Activated naive CD4-positive, alpha-beta T cell treated with anti-CD3 and anti-CD28 coated beads for 36 hours (primary cell): ENCODE measurements at places on chromosomes 12 and 14. TPM values are rescaled to one million over a fixed set of nuclear protein-coding genes. Genes with fewer than 3 reads are reported as not detected.

The PTPRB gene
- not detected for total RNA-seq

The FAM222A gene
- total RNA-seq: 0.38 TPM

The DLGAP5 gene
- 117 TPM for total RNA-seq

GRCh38 chr14:92436115-92436776 lies 77.3 kb upstream of the RIN3 start:
- no peak for DNase-seq
- H3K27me3 ChIP-seq: no peaks in the 10 kb centered on the region
- no peaks in the 10 kb centered on the region for H3K36me3 ChIP-seq
- H3K4me1 ChIP-seq: peaks cover 2% of the 10 kb centered on the region
- no peak overlapping the region for H3K4me3 ChIP-seq
- H3K27ac ChIP-seq: no peak overlapping the region

GRCh38 chr14:105087308-105087962 lies 22.2 kb upstream of the GPR132 start:
- no peaks in the 10 kb centered on the region for H3K36me3 ChIP-seq
- peaks cover 8% of the 10 kb centered on the region for H3K4me1 ChIP-seq
- H3K4me3 ChIP-seq: peak overlapping the region; percentile 76
- H3K27ac ChIP-seq: no peak overlapping the region

- peak overlapping the region; percentile 77 for H3K4me3 ChIP-seq
- peak; percentile 30 for DNase-seq
- H3K4me1 ChIP-seq: peaks cover 11% of the 10 kb centered on the region
- peak overlapping the region; percentile 85 for H3K27ac ChIP-seq
- no peaks in the 10 kb centered on the region for H3K27me3 ChIP-seq
Observed at GRCh38 chr12:96720363-96720705, 186.7 kb upstream of the NEDD1 start.
